Central memory CD4-positive, alpha-beta T cell (primary cell): ENCODE measurements at places on chromosomes 11 and 22.

- no peak for DNase-seq
Measured at GRCh38 chr11:110467556-110467955, 37.8 kb downstream of the FDX1 start.

DNA sequence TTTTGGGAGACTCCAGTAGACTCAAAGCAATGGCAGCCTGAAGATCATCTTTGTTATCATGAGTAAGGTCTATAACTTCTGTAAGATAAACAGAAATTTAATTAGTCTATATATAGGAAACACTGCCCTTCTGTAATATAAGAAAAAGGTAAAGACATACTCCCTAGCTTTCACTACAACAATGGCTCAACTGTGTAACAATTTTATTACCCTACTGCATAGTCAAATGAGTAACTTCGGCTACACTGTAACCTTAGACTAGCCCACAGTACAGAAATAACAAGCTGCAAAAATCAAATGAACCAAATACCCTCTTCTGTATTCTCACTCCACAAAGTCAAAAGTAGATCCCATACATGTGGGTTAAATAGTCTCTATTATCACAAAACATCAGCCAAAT, 33.7 kb downstream of the USP28 start:
- DNase-seq, result no peak

DNA sequence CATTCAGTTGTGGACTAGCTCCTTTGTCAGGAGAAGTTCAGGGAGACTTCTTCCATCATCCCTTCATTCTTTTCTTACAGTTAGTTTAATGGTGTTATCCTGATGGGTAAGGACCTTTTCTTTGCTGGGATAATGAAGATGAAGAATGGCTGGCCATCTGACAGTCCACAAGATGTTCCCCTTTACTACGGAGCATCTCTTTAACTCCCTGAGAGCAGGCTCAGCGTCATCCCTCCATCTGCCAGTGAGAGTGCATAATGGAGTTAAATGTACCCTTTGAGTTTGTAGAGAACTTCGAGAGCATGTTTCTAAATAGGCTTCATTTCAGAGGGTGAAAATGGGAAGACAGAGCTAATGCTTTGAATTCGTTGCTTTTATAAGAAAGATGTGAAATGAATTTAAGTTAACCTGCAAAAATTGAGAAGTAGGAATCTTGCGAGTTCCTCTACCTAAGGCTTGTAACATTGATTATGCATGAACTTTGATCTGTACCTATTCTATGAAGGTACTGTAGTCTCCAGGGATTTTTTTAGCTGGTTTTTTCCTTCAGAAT, 1.7 kb downstream of the EP300 start:
- DNase-seq, result no peak

DNA sequence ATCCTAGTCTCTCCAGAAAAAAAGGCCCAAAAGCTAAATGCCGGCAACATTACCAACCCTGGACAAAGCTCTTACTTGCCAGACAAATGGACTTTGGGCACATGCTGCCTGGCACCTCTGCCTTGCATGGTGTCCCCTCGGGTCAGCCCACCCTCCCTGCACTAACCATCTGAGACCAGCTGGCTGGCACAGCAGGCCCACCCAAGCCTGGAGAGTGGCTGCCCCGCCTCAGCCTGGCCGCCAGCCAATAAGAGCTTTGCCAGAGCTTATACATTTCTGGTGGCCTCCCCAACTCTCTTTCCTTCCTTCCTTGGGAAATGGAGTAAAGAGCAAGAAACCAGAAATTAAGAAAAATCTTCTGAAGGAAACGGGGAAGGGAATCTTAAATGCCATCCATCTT, 24.5 kb downstream of the MCHR1 start:
- DNase-seq, result no peak

GRCh38 chr11:107858217-107859070, at the start of gene SLC35F2:
SLC35F2 (minus strand) TSS chr11:107858787; CDS start chr11:107858767, 20 bp downstream.
- DNase-seq, result peak; percentile 58

DNA sequence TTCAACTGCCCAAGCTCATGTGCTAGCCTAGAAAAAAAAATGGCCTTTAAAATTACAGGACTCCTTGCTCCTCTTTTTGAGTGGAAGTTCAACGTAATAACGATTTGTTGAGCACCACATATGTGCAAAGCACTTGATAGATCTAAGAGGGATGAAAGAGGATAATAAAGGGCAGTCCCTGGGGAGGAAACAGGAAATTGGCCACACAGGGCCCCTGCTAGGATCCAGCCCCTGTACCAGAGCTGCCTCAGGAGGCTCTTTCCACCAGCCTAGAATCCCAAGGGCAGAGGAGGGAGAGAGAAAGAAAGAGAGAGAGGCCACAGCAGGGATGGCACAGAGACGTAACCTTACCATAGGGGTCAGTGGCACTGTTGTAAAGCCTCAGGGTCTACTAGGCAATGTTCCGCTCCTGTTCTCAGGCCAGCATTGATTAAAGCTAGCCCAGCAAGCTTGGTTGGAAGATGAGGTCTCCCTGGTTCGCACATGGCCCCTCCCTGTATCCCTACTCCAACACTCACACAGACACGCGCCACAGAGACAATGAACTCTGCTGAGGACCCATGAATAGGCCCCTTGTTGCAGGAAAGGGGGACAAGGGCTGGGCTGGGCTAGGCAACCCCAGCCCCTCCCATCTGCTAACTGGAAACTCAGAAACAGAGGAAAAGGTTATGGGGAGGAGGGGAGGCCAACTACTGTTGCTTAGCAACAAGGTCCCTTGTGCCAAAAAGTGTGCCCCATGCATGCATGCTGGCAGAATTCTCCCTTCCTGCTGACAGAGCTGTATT, at the start of gene TMPRSS5:
Gene TMPRSS5 (minus strand): TSS at position 438 of the 785 bp plus-strand sequence. CDS start 84 bp downstream, at position 354.
- no peak for DNase-seq

DNA sequence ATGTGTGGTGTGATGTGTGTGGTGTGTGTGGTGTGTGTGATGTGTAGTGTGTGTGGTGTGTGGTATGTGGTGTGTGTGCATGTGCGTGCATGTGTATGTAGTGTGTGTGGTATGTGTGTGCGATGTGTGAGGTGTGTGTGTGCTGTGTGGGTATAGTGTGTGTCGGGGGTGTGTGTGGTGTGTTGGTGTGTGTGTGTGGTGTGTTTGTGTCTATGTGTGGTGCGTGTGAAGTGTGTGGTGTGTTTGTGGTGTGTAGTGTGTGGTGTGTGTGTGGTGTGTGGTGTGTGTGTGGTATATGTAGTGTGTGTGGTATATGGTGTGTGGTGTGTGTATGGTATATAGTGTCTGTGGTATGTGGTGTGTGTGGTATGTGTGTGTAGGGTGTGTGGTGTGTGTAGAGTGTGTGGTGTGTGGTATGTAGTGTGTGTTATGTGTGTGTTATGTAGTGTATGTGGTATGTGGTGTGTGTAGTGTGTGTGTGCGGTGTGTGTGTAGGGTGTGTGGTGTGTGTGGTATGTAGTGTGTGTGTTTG, 5.0 kb upstream of the PPP6R2 start:
- no peak for DNase-seq

- DNase-seq, result no peak
Measured at GRCh38 chr11:528815-529727, 6.3 kb downstream of the HRAS start.

- no peak for DNase-seq
Measured at GRCh38 chr11:65571940-65572339, 398 bp upstream of the FAM89B start.

GRCh38 chr11:92048415-92048814, 176.2 kb upstream of the FAT3 start:
- DNase-seq, result no peak
